Activated CD4-positive, CD25-positive, alpha-beta regulatory T cell treated with anti-CD3 and anti-CD28 coated beads, Interleukin-2, amount 50 U/mL, for 24 hours (primary cell): ENCODE measurements at places on chromosomes 7 and 10.

DNA sequence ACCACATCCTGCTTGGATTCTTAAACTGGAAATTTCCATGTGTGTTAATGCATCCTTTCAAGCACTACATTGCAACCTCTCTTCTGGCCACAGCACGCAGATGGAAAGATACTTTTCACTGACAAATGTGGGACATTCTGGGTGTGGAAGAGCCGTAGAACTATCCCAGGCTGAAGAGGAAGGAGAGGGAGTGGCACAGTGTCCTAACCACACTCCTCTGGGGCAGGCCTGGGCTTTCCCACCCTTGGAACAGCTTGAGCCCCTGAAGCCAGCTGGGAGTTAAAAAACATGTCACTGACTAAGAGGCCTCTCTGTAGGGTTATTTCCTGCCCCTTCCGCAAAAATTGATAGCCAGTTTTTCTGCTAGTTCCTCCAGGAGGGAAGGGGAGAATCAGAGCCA is 34.0 kb upstream of the DNMBP start:
- no peak for ATAC-seq

DNA sequence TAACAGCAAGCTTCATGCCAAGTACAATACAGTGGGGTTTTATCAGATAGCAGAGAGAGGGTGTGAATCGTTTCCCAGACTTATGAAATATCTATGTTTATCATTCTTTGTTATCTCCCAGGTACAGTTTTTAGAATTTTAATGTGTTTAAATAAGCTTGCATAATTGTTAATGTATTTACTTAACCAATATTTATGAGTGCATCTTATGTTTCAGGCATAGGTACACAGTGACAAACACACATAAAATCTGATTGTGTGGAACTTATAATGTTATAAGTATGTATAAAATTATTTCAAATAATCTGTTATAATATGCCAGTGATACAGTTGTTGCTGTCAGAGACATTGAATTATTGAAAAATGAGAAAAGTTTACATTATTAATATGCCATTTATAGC is 1011.4 kb upstream of the C7orf33 start:
- ATAC-seq, result no peak

GRCh38 chr7:155144371-155144770 is 74.2 kb downstream of the HTR5A start:
- ATAC-seq, result no peak

DNA sequence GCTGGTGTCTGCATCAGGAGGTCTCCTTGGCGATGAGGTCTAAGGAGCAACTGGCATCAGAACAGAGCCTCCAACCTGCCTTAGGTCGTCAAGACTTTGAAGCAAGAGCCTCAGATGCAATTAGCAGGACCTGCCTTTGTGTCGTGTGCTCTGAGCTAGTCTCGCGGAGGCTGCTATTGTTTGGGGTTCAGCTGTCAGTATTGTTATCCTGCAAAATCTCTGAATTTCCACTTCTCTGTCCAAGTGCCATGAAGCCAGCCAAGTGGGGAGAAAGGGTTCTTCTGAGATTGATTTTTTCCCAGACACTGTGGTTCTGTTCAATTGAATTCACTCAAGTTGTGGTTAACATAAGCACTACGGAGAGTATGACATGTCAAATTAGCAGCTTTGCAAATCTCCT is 78.7 kb downstream of the ADARB2 start:
- ATAC-seq, result no peak
